Anterior cingulate cortex (tissue), 58 donors: ENCODE measurements at places on chromosomes 13 and 19.

DNA sequence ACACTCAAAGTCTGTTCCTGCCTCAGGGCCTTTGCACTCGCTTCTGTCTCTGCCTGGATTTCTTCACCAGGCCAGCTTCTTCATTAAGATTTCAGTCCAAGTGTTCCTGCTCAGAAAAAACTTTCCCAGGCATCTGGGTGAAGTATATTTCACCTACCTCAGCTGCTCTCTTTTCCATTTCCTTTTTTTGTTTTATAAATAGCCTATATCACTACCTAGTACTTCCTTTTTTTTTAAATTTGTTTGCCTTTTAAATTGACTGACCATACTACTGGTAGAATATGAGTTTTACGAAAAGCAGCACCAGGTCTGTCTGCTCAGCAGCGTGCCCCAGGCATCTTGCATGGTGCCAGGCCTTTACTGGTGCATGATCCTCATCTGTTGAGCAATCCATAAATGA is 1064.4 kb downstream of the UQCRFS1 start:
- no peak for DNase-seq

DNA sequence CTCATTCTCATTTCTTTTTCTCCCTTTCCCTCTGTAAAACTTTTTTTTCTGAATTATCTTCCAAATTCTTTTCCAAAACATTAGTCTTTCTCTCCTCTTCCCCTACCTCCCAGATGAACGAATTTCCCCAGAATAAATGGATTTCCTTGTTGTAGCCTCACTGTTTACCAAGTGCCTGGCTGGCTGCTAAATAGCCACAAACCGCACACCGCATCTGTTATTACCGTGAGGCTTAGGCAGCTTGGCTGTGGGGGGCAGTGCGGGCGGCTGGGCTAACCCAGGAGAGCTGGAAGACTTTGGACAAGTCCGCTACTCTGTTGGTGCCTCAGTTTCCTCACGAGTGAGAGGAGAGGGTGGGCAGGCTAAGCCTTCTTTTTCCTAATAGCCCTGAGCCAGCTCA is 10.7 kb downstream of the IL17D start:
- DNase-seq, result no peak

- no peak for DNase-seq
Observed at GRCh38 chr13:99158846-99159245, 41.8 kb upstream of the UBAC2 start.

DNA sequence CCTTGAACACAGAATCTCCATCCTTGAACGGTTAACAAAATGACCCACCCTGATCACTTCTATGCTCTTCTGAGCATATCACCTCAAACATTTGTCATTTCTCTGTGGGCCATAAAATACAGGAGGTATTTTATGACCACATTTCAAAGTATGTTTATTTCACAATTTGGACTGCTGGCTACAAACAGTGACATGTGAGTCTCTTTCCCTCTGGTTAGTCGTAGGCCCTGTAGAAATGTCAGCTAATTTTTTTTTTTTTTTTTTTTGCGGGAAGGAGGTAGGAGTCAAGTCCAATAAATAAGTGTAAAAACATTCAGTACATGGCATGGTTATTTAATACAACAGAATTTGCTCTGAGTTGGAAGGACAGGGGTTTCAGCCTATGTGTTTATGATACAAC is 70.7 kb downstream of the FOXO1 start:
- DNase-seq, result no peak

GRCh38 chr19:49524812-49525455 is 2.9 kb upstream of the RCN3 start:
- DNase-seq, result no peak
